NCI-H1694 (cell line): ENCODE measurements at places on chromosomes 6 and 20.
A peak's percentile ranks its signal among the peaks of the same experiment; 100 is the strongest.

DNA sequence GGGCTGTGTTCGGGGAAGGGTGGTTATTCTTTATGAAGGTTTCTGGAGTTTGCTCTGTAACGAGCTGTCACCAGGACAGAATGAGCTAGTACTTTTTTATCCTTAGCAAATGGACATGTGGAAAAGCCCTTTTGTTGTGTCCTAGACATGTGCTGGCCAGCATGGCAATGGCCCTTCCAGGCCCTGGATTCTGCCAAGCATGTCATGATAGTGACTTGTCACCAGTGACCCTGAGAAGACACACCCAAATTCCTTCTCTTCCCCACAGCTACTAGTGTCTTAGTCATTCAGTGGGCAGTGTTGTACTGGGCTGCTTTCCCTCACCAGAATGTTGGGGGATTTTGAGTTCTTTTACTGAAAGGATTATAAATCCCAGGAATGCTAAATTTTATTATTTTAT, 74.0 kb upstream of the XRN2 start:
- no peak for DNase-seq

- DNase-seq: no peak
Observed at GRCh38 chr20:62120990-62121775, 1.1 kb upstream of the LSM14B start.

DNA sequence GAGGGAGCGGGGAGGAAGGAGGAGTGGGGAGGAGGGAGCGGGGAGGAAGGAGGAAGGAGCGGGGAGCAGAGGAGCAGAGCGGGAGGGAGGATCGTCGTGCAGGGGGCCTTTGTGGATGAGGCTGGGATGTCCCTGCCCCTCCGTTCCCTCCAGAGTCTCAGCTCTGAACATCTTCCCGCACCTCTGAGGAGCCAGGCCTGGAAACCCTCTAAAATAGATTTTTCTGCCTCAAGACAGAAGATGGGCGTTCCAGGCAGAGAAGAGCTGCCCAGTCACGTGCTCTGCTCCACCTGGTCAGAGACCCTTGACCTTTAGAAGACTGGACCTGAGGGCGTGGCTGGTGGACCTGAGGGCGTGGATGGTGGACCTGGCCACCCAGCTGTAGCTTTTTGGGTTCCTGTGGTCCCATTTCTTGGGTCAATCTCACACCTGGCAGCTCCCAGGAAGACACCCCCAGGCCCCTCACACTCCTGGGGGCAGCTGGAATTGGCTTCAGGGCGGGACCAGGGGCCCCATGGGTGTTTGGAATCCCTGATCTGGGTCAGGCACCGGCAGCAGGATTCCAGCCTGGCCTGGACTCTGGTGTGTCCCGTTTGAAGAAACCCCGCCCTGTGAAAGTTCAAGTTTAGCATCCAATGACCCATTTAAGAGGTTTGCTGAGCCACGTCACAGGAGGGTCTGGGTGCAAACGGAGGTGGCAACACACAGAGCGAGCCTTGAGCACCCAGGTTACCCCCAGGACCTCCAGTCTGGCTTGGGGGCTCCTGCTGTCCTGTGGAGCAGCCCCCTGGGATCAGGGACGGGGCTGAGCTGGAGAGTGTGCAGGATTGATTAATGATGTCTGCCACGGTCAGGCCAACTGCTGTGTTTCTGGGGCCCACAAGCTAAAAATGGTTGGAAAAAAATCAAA, 96.9 kb upstream of the BHLHE23 start:
- no peak for DNase-seq

GRCh38 chr6:130187335-130188206, 35.2 kb downstream of the SAMD3 start:
- no peak for DNase-seq

DNA sequence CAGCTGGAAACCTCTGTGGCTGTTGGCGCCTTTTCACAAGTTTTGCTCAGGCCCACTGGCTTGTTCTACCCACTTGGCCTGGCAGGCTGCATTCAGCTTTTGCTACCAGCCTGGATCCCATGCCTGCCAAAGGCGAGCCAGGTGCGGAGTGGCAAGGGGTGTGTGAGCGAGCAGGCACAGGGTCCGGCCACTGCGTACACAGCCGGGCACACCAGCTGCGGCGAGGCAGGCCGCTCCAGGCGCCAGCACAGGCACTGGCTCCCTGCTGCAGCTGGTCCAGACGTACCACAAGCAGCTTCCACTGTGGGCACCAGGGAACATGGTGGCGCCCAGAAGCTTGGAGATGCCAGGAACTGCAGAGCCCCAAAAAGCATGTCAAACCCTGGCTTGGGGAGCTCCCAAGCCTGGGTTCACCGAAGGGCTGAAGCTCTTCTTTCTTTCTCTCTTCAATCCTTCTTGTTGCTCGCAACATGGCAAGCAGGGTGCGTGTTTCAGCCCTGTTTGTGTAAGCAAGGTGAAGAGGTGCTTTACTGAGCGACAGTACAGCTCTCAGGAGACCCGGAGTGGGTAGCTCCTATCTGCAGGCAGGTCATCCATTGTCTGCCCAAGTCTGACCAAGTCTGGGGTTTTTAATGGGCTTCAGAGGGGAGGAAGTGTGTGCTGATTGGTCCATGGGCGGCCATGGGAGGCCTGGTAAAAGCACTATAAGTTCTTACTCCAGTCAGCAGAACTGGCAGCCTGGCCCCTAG, 32.6 kb upstream of the GRM4 start:
- no peak for DNase-seq

- no peak for DNase-seq
Observed at GRCh38 chr6:100266494-100267401, 198.0 kb downstream of the SIM1 start.

DNA sequence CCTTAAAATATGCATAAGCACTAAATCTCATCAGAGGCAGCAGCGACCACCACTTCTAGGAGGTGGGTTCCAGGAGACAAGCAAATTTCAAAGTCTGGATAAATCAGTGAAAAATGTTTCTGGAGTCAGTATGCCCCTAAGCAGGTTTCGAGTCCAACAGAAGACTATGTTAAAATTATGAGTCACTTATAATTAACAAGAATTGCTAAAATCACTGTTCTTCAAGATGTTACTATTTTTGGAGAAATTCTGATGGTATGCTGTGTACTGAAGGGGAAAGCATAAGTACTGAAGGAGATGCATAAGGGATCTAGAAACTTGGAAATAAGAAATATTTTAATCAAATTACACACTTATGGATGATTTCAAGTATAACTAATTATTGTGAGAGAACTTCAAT, 58.0 kb downstream of the DTNBP1 start:
- DNase-seq: no peak

- DNase-seq: no peak
Observed at GRCh38 chr6:133892813-133893691, 4.1 kb downstream of the TCF21 start.

DNA sequence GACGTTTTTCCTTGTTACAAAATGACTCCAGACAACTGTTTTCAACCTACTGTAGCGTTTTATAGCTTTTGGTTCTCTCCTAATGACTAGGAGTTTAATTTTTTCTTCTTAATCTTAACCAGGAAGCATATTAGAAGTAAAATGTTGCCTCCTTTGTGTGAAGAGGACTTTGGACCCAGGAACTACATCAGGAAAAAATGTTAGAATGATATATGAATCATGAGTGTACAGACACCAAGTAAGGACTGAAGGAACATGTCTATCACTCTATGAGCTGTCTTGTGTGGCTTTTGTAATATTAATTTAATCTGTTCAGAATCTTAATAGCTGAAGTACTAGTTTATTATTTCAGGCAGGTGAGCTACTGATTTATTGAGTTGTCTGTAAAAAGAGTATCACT, 71.0 kb upstream of the MARCKS start:
- no peak for DNase-seq

- DNase-seq: no peak
Observed at GRCh38 chr6:21616005-21616404, 22.5 kb downstream of the SOX4 start.

- DNase-seq: no peak
Observed at GRCh38 chr20:3306068-3306467, 67.1 kb upstream of the SLC4A11 start.

- DNase-seq: peak; percentile 55
Observed at GRCh38 chr6:15389765-15390723, 144.2 kb downstream of the JARID2 start.

DNA sequence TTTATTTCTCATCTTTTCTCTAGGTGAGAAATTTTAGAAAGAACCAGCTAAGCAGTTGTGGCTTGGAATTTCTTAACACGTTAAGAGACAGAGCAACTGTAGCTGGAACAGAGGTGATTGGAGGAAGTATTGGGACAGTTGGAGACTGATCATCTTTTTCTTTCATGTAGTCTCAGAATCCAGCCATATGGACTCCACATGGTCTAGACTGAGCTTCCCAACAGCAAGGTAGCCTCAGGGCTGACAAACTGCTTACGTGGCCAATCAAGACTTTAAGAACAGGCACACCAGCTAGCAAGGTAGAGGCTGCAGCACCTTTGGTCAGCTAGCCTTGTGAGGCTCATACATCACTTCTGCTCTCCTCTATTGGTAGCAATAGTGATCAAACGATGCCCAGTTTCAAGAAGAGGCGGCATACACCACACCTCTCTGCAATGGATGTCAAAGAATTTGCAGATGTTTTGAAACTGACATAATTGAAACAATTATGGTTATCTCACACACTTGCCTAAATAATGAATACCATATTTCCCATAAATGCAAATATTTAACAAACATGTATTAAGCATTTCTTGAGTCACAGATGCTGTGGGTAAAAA, 590.5 kb upstream of the SLC35B3 start:
- DNase-seq: no peak
